ENCODE measurements at places on chromosomes 3 and 15.

DNA sequence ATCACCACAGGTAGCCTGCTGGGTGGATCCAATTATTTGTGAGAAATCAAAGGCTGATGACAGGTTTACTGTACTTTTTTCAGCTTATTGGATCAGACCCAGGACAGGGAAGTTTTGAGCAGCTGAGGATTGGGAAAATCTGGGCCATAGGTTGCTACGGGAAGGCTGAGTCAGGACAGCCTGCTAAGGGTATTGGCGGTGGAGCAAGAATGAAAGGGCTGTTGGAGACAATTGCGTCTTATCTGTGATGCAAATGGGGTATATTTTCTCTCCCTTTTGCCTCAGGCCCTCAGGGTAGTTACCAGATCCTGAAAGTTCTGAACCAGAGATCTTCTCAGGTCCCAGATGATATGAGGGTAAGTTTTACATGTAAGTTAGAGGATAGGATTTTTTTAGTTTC, 317.7 kb downstream of the EDEM1 start:
- DNase-seq = no peak

DNA sequence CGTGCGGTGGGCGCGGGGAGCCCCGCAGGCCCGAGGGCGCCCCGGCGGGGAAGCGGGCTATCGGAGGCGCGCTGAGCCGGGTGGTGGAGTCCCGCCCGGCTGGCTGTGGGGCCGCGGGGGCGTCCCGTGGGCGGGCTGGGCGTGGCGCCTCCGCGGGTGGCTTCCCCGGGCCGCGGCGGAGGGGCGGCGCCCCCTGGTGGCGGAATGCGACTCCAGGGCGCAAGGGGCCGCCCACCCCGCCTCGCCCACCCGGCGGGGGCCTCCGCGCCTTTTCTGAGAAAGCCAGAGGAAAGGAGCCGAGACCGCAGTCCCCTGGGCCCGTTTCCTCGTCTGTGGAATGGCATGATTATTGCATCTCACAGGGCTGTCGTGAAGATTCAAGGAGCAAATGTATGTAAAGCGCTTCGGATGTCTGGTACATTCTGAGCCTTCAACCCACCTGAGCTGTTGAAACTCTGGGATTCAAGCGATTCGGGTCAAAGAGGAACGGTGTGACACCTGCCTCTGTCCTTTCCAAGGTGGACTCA, 31.9 kb upstream of the RAB6B start:
- peak; percentile 21 for DNase-seq

- DNase-seq = no peak
These were observed 4.5 kb downstream of the CDHR4 start for GRCh38 chr3:49794926-49795905.

- DNase-seq = no peak
These were observed 12.8 kb downstream of the ALDH1L1 start for GRCh38 chr3:126167566-126167965.

GRCh38 chr3:24155276-24155675, 210.2 kb downstream of the NR1D2 start:
- no peak for DNase-seq

DNA sequence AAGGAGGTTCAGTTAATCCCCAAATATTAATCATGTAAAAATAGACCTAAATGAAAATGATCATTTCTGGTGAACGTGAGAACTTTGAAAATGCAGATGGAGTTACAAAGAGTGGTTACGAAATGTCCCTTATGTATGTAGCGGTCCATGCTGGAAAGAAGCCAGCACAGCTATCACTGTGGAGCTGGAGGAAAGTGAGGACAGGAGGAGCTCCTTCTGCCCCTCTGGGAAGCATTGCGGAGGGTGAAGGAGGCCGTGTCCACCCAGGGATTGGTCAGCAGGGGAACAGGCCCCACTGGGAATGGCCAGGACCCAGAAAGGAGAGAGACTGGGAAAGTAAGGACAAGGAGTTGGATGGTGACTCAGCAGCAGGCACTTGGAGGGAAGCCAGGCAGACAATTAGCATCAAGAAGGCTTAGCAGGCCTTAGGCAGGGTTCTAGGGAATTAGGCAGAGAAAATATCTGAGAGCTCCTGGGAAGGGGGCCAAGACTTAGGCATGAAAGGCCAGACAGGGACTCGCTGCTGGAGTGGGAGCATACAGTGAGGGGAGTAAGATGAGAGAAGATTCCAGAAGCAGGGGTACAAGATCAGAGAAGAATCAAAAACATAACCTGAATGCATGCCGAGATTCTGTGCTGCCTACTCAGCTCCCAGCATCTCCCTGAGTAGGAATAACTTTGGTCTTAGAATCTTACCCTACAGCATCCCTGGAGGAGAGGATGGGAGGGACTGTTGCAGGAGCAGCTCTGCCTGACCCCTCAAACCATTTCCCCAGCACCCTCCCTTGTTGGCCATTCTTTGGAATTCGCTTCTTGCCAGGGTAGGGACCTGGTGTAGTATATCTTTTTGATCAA, 171.0 kb upstream of the UMPS start:
- peak; percentile 82 for DNase-seq

DNA sequence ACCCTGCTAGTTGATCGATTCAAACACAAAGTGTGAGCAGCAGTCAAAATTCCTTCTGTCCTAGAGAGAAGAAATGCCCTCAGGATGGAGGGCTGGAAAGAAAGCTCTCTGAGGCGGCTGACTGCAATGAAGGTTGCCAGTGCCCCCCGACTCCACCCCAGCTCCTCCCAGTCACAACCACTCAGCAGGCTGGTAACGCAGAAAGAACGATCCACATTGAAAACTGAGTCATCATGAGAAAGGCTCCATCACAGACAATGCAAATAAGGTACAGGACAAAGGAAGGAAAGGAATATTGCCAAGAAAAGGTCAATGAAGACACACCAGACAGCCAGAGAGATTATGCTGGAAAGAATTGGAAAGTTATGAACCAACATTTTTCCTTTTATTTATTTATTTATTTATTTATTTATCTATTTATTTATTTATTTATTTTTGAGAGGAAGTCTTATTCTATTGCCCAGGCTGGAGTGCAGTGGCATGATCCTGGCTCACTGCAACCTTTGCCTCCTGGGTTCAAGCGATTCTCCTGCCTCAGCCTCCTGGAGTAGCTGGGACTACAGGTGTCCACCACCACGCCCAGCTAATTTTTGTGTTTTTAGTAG, 17.4 kb upstream of the VGLL4 start:
- no peak for DNase-seq

GRCh38 chr3:126855374-126855773, 127.5 kb upstream of the PLXNA1 start:
- DNase-seq = no peak

DNA sequence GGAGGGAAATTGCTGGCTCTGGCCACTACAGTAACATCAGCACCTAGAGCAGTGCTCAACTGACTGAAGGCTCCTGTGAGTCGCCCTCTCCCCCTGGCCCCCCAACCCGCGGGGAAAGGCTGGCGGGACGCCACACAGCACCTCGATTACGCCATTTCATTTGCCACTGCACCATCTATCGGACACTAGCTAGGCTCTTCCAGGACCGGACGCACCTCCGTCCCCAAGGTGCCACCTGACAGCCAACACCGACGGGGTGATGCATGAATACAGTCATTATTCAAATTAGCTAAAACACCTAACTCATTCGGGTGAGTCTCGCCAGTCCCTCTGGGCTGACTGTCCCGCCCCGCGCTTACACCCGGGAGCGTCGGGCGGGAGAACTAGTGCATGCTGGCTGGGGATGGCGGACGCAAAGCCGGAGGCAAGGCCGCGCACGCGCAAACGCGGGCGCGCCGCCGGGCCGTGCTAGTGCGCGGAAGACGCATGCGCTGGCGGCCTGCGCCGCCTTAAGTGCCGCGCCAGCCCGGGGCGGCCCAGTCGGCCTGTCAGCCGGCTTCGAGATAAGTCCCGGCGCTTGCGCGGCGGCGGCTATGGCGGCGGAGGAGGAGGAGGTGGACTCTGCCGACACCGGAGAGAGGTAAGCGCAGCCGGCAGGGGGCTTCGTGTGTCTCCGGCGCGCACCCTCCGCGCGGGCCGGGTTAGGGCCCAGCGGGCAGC, at the start of gene ABHD5:
Gene ABHD5, plus strand, starts transcription at position 539 of the 720 bp plus-strand sequence. Its CDS starts 55 bp downstream, at position 594.
- peak; percentile 94 for DNase-seq

- DNase-seq = no peak
These were observed 117.9 kb downstream of the MAP2K5 start for GRCh38 chr15:67660446-67660845.

DNA sequence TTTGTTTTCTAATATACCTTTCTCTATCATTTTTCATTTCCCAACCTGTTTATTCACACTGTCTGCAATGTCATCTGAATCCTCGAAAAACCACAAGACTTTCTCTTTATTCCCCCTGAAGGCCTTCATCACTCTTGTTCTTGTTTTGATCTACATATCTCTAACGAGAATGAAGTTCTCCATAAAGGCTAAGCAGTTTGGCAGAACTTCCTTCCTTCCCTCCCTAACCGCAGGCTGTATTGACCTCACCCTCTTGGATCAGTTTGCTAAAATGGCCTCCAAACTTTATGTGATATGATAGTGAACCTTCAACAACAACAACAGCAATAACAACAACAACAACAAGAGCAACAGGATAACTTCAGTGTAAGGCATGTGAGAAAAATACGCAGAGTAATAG, 392.8 kb downstream of the TIGIT start:
- DNase-seq = no peak

- DNase-seq = no peak
These were observed 30.8 kb downstream of the CCDC80 start for GRCh38 chr3:112610121-112610520.

DNA sequence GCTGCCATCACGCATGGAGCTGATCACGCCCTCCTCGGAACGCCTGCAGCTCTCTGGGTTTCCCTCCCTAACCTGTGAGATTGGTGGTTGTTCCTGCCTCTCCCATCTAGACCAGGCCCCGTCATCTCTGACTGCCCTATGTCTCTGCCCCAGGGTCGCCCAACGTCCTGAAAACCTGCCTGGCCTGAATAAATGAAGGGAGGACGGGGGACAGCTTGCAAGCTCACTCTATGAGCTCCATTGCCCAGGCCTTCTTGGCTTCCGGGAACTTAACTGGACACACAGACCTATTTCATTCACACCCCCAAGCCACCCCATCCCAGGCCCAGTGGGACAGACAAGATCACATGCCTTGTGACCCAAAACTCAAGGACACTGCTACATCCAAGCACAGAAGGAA, 274.2 kb downstream of the XXYLT1 start:
- no peak for DNase-seq

GRCh38 chr15:59281699-59282098, 75.1 kb downstream of the LDHAL6B start:
- DNase-seq = no peak

- DNase-seq = no peak
These were observed 91.0 kb downstream of the LRTM1 start for GRCh38 chr3:54836871-54837270.

DNA sequence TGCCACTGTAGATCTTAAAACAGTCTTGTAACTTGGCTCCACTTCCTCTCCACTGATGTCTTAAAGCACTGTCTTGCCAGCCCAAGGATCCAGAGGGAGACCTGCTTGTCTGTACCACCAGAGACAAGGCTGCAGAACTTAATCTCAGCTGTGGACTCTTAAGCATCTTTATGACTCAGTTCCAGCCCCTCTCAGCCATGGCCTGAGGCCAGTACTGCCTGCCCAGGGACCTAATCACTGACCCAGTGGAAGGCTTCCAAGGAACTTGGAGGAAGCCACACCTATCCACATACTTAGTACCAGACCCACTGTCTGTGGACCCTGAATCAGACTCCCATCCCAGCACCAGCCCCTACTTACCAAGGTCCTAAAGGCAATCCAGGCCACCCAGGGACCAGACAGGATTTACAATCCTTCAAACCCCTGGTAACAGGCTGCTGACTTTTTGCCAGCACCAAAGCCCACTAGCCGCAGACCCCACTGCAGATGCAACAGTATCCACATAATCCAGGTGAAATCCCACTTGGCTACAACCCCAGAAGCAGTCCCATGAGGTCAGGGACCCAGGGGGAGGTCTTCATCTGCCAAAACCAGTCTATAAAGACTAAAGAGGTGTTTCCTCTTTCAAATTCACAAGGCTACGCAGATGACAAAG, 41.9 kb upstream of the PRR20G start:
- no peak for DNase-seq

DNA sequence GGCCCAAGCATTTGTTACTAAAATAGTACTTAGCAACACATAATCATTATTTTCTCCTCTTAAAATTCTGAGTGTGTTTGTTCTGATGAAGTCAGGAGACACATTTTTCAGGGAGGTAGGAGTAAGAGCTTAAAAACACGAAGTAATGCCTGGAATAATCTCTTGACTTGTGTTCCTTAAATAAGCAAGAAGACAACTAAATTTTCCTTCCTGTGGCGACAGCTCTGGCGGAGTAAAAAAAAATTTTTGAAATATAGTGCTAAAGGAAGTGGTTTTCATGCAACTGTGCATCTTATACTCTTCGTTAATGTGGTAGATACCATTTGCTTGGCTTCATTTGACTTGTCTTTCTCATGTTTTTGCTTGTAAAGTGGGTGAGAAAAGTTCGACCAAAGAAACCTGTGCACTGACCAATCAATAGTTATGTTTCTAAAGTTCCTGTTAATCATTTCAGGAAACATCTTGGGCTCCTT, 11.1 kb upstream of the MBNL1 start:
- DNase-seq = no peak

GRCh38 chr15:70358871-70359647, 261.3 kb upstream of the TLE3 start:
- DNase-seq = no peak

- peak; percentile 24 for DNase-seq
These were observed 82.6 kb upstream of the ATP11B start for GRCh38 chr3:182710557-182711157.

GRCh38 chr15:51004103-51004551, 90.6 kb downstream of the TNFAIP8L3 start:
- DNase-seq = no peak

DNA sequence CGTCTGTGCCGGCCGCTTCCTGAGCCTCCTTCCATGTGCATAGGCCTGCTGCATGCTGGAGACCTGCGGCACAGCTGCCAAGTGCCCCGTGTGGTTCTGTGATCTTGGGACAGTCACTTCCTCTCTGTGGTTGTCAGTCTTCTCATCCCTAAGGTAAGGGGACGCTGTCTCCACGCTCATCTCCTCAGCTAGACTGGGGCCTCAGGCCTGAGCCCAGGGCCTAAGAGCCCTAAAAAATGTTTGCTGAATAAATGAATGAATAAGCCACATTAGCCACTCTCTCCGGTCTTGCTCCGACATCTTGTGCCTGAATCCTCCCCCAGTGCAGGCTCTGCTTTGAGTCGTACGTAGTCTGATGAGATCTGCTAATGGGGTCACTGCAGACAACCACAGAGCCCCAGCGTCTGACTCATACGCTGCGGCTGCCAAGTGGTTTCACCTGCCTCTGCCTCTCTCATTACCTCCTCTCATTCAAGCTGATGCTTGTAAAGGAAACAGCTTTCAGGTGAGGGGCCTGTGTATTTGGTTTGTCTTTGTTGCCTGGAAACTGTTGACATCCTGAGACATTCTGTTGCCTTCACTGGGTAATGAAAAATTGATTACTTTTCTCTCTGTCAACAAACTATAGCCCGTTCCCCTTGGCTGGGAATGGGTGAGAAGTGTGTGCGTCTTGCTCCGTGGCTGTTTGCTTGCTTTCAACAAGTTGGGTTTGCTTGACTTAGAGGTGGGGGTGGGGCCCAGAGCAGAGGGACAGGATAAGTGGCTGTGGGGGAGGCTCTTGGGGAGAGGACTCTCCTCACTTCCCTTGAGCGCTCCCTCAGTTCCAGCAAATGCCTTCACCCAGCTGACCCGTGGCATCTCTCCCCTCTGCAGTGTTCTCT, 15.9 kb downstream of the RPLP1 start:
- DNase-seq = peak; percentile 81

Measured in ACHN (cell line).